CD4-positive, alpha-beta T cell treated with Interleukin-1 beta for 1 hour (primary cell): ENCODE measurements at places on chromosomes 3 and 15.

- no peak for DNase-seq
Observed at GRCh38 chr3:119697394-119697793, 5.4 kb upstream of the CFAP91 start.

DNA sequence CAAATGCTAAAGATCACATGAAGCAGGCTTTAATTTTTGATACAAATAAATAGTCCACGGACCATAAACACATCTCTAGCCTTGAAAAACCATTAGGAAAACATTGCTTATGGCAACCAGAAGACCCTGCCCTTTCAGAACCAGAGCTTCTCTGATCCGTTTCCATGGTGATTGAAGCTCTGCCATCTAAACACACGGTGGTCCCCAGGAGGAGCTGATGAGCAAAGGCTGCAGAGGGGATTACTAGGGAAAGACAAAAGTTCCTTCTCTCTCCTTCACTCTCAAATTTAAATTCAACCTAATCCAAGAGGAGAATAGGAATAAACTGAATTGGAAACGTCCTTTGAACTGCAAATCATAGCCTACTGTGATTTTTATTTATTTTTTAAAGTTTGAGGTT lies 122.0 kb upstream of the ATP10A start:
- no peak for DNase-seq

DNA sequence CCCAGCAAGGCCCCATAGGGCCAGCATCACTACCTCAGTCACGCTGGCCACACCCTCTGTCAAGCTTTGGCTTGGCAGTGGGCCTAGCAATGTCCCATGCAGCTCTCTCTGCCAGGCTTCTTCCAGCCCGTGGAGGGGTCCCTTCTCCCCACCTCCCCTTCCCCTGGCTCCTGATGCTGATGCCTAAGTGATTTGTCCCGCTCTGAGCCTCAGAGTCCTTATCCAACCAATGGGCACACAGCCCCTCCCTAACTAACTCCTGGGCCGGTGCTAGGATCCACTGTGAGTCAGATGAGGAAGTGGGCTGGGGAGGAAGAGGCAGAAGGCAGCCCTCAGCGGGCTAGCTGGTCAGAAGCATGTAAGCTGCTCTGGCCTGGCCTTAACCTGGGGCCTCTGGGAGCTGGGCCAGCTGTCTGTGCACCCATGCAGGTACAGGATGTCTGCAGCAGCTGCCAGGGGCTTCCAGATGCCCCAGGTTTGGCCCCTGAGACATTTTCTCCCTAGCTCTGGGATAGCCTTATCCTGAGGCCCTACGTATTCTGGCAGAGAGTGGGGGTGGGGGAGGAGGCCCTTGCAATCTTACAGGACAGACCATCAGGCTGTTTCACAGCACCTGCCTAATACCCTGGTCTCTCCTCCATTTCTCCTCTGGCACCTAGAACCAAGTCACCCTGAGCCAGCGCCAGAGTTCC lies 740 bp upstream of the ZBTB47 start:
- no peak for DNase-seq

DNA sequence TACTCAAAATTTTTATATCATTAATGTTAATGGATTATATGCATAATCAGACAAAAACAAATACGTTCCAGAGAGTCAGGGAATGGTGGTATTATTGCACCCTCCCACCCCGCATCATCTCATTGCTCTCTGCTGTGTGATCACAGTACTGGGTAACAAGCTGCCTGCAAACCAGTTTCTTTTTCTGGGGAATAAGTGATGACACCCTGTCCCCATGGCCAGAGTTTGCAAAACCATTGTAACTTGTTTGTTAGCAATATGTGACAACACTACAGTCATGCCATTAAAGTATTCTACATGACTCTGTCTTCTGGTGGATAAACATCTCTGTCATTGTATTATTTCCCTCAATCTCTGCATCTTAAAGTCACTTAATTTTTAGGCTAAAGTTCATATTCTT lies 39.5 kb downstream of the ZBTB38 start:
- DNase-seq, result no peak

DNA sequence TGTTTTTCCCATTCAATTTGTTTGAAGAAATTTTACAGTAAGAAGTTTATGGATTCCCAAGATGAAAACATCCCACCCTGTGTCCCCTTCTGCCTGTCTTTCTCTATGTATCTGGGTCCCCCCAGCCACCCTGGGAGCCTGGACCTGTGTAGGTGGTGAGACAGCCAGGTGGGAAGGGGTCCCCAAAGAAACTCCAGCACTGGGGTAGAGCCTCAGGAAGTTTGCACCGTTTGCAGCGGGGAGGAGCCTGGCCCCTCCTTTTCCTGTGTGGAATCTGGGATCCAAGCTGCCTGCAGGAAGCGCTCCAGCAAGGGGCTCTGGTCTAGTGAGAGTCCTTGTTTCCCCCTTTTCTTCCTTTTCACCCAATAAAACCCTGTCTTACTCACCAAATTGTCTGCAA lies 49.4 kb upstream of the ITGA11 start:
- DNase-seq, result no peak

- no peak for DNase-seq
Observed at GRCh38 chr15:87597346-87598052, 659.0 kb downstream of the NTRK3 start.

DNA sequence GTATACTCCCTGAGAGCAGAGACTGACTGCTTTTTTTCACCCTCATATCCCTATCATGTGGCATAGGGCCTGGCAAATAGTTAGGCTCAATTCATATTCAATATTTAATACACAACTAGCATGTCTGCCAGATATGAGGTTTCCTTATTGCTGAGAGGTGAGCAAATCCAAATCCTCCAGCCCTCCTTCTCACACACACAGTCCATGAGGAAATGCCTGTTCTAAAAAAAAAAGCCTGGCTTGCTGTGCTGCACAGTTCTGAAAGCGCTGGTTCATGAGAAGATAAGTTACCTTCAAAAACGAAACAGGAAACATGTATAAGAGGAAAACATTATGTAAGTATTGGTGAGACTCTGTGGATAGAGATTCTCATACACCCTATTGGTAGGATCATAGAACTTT lies 15.5 kb upstream of the ACAP2 start:
- DNase-seq, result peak; percentile 29

- no peak for DNase-seq
Observed at GRCh38 chr3:150136242-150136641, 165.5 kb upstream of the PFN2 start.

GRCh38 chr3:141905129-141905528 lies 28.7 kb downstream of the ATP1B3 start:
- DNase-seq, result no peak

DNA sequence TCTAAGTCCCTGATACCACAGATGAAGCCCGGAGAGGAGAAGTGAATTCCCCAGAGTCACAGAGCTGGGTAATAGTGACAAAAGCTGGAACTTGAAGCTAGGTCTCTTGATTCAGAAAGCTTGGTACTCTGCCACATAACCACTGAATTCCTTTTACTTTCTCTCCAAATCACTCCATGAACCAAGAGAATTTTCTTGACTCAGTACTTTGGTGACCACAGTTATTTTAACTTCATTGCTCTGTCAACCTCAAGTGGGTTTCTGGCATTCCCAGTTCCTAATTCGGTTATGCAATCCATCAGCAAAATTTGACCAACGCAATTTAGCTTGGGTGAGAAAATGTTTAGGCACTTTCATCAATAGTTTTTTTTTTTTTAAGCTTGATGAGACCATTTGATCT lies 61.0 kb upstream of the PPARG start:
- DNase-seq, result no peak

GRCh38 chr15:31051496-31052080 lies 49.9 kb downstream of the TRPM1 start:
- DNase-seq, result no peak

GRCh38 chr3:106086636-106087035 lies 217.8 kb upstream of the CBLB start:
- DNase-seq, result no peak

- no peak for DNase-seq
Observed at GRCh38 chr15:28899061-28899738, 13.4 kb downstream of the APBA2 start.

GRCh38 chr3:68129065-68129464 lies 474.7 kb upstream of the SUCLG2 start:
- DNase-seq, result no peak
